ENCODE measurements at places on chromosomes 4 and X.

DNA sequence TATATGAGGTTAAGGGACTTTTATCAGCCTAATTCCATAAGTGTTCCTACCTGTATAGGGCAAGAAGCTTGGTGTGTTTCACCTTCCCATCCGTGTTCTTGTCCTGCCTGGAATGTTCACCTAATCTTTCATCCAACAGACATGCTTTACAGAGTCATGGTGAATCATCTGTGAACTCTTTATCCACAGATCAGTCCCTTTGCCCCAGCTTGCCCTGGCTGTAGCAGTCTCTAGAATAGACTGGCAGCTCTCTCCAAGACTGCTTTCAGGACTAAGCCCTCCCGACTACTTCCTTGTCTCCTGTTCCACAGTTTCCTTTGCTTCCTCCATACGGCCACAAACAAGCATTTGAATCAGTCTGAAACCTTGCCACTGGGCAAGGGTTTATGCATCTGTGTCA is 177.9 kb upstream of the IL15 start:
- no peak for DNase-seq

DNA sequence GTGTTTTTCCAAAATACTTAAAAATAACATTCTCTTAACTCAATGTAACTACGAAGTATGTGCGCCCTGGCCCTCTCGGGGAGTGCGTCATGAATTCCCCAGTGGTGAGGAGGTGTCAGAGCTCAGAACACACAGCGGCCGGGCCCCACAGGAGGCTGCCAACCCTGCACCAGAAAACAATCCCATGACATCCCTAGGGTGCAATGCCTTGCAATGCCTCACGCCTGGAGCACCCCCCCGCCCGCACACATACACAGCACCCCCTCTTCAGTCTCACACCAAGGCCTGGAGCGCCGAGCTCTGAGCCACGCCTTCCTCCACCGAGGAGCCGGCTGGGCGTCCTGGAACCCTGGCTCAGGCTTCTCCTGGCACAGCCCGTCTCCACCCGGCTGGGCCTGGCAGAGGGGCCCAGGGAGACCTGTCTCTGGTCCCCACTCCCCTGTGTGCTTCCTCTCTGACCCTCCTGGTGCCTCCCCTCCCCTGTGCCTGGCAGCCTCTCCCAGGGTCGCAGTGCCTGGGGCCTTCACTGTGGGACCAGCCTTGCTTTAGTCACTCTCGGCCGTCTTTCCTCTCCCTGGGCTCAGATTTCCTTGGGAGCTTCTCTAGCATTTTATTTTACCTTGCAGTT is 108.2 kb upstream of the ADRA2C start:
- no peak for DNase-seq

- DNase-seq: no peak
These were observed 150.6 kb upstream of the MED14 start for GRCh38 chrX:40885989-40886388.

- DNase-seq: no peak
These were observed 57.1 kb upstream of the DDX3X start for GRCh38 chrX:41276661-41277506.

DNA sequence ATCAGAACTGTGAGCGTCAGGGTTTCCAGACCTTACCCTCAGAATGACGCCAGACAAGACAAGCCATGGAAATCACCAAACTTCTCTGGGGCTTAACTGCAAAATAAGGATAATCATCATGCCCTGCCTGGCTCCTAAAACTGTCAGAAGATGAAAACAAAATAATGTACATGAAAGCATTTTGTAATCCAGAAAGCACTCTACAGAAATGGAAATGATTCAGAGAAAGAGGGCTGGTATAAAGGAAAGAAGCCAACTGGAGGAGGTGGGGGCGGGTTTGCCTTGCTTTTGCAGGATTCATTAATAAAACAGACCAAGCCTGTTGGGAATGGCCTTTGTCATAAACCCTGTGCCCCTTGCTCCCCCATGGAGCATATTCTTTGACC is 47.3 kb downstream of the SEPSECS start:
- DNase-seq: no peak

- no peak for DNase-seq
These were observed 726.3 kb upstream of the INTU start for GRCh38 chr4:126906466-126906865.

GRCh38 chr4:29908276-29908675 is 811.9 kb upstream of the PCDH7 start:
- DNase-seq: no peak

- peak; percentile 87 for DNase-seq
These were observed 108.2 kb upstream of the MAMLD1 start for GRCh38 chrX:150254909-150255308.

DNA sequence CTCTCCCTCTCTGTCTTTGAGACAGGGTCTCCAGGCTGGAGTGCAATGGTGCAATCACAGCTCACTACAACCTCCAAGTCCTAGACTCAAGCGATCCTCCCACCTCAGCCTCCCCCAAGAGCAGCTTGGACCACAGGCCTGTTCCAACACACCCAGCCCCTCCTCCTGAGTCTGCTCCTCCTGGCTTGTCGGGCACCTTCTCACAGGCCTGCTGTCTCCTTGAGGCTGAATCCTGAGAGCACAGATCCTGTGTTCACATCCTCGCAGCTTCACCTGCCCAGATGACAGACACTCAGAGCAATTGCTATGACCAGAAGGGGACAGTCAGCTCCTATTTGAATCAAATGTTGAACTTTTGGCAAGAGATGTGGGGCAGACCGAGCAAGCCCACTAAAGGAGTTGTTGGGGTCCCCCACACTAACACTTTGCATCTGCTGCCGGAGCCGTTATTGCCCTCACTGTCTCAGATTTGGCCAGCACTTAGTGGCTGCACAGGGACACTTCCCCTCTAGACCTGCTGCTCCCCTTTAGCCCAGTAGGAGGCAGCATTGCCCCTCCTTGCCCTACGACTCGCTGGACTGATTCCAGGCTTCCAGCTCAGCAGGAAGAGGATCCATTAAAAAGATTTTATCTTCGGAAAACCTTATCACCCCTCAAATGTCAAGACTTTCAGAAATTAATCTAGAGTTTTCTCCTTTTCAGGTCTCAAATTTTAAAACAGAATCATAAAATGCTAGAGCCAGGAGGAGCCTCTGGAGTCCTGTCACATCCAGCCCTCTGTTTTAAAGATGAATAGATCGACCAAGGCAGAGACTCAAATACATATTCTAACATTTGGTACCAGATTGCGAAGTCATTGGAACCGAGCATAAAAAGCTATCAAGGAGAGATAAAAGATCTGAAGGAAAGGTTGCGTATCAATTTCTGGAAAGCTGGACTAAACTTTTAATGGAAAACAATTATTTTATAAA is 113.7 kb downstream of the USP46 start:
- no peak for DNase-seq

GRCh38 chrX:101071582-101071981 is 7.1 kb upstream of the TMEM35A start:
- DNase-seq: no peak

GRCh38 chr4:78612398-78613178 is 61.0 kb downstream of the ANXA3 start:
- DNase-seq: no peak

DNA sequence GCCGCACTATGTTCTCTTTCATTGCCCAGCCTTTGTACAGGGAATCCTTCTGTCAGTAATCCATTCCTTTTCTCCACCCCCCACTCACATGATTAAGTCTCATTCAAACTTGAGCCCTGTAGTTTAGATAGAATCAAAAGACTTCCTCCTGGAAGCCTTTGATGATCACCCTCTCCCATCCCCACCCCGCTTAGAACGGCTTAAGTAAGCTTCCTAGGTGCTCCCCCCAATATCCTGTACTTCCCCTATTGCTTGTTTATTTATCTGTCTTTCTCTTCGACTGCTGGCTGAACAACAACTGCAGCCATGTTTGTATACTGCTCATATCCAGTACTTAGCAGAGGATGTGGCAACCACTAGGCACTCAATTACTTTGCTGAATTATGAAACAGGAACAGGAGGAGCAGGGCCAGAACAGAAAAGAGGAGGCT is 38.5 kb upstream of the GPC3 start:
- no peak for DNase-seq

DNA sequence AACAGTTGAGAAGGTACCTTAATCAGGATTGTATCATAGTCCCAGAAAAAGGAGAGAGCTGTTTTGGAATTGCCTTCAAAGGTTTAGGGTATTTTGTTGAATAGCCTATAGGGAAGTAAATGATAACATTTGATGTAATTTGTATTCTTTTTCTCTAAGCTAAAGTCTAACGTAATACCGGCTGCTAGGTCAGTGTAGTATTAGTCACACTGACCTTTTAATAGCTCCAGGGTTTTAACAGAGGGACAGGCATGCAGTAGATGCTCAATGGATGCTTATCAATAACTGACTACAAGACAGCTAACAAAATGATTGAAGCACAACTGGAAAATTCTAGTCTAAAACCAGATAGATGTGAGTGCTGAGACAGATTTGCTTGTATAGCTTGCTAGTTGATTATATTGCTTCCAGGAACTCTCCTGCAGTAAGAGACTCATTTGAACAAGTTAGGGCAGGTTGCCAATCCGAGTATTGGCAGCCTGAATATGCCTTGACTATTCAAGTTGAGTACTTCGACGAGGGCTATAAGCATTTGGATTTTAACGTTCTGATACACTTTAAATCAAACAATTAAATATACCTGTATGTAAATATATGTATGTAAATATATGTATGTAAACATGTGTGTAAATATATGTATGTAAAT is 16.5 kb upstream of the PNPLA4 start:
- no peak for DNase-seq

- DNase-seq: no peak
These were observed 1476.1 kb upstream of the TENM3 start for GRCh38 chr4:180766944-180767729.

DNA sequence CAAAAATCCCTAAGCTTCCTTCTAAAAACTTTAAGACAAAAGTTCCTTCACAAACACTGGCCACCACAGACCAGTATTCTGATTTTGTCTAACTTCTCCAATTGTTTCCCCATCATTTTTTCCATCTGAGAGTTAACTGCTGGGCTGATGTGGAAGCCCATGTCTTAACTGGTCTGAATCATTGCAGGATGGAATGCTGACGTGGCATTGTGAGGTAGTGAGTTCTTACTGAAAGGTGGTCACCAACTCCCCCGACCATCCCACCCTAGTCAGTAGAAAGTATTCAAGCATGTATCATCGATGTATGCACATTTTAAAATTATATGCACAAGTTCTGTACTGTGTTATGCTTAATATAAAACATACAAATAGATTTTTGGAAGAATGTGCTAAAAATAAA is 99.1 kb upstream of the SMIM10 start:
- DNase-seq: no peak

GRCh38 chr4:146978641-146979040 is 33.0 kb upstream of the TTC29 start:
- no peak for DNase-seq

- no peak for DNase-seq
These were observed 113.4 kb downstream of the BCOR start for GRCh38 chrX:39984191-39984956.

All from vagina (tissue), 2 donors.